Stimulated activated CD4-positive, alpha-beta T cell treated with anti-CD3 and anti-CD28 coated beads, Interleukin-12 subunit alpha, Interleukin-12 subunit beta, amount 100 ng/mL, for 24 hours (primary cell): ENCODE measurements at places on chromosomes 5 and 9.

- no peak for DNase-seq
Measured at GRCh38 chr9:5563886-5564285, 53.6 kb downstream of the PDCD1LG2 start.

DNA sequence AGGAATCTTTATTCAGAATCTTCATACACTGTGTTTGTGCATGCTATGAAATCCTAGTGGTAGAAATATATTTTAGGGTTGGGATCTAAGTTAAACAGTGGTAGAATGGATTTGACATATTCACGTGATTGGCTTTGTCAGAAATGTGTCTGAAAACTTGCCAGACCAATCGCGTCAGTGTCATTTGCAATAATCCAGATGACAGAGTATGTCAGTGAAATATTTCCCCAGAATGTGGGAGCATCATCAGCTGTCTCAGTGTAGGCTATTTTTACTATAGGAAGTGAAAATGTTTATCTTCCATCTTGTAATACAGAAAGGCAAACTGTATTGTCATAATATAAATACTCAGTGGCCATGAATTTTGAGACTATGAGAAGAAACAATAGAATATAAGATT lies 220.6 kb upstream of the EDIL3 start:
- no peak for DNase-seq

DNA sequence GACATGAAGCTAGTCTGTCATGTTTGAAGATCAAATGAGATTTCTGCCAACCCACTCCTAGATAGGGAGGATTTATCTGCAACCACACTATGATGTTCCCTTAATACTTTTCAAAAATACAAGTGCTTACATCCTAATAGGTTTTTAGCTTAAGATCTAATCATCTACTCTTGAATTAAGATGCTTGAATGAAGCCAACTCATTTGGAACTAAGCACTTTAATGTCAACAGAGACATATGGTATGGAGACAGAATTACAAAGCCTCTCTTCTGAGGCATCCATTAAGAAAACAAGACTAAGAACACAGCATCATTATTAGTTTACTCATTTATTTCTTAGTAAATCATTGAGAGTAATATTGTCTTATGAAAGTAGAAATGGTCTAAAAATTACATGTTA lies 139.3 kb upstream of the NFIB start:
- DNase-seq: no peak

- DNase-seq: no peak
Measured at GRCh38 chr5:180098991-180099732, 27.6 kb upstream of the RNF130 start.

DNA sequence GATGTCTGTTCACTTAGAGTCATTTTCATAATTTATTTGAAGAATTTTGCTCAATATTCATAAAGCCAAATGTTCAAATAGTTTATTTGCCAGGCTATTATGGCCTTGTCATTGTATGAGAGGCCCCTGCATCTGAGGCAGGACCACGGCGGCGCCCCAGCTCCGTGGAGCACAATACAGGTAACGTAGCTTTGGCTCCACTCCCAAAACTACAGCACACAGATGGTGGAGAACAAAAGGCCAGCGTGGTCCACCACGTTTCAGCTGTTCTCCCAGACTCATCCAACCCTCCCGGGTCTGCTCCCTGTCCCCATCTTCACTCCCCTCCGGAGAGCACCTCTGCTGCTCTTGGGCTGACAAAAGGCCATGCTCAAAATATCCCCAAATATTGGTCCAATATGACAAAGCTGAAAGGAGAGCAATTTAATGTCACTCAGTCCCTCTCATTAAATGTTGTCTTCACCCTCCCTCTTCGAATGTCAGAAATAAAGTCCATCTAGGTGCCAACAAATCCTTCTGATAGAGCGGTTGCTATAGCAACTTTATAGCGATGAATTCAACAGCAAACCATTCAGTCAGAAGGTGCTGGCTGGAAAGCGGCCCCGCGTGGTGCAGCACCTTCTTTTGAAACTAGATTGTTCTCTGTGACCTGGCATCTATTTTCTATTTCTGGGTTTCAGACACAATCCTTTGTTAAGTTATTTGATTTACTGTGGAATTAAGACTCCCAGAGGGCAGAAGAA lies 504.3 kb downstream of the ARHGEF28 start:
- no peak for DNase-seq

GRCh38 chr5:30890377-30890776 lies 303.1 kb upstream of the CDH6 start:
- no peak for DNase-seq
